ENCODE measurements at places on chromosomes 16 and 17.

DNA sequence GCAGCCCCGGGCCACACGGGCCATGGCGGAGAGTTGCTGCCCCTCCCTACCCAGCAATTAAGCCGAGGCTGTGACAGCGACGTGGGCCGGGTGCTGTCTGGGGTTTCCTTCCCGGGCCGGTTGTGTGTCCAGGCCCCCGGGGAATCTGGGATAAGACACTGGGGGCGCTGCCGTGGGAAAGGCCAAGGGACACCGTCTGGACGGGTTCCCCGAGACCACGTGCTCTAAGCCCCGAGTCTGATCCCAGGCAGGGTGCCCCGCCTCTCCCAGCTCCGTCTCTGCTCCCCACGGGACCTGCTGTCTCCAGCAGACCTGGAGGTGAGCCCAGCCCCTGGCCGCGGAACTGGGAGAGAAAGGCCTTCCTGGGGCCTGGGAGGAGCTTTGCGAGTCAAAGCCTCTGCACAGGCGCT, 92.2 kb downstream of the IRX3 start:
- no peak for DNase-seq

DNA sequence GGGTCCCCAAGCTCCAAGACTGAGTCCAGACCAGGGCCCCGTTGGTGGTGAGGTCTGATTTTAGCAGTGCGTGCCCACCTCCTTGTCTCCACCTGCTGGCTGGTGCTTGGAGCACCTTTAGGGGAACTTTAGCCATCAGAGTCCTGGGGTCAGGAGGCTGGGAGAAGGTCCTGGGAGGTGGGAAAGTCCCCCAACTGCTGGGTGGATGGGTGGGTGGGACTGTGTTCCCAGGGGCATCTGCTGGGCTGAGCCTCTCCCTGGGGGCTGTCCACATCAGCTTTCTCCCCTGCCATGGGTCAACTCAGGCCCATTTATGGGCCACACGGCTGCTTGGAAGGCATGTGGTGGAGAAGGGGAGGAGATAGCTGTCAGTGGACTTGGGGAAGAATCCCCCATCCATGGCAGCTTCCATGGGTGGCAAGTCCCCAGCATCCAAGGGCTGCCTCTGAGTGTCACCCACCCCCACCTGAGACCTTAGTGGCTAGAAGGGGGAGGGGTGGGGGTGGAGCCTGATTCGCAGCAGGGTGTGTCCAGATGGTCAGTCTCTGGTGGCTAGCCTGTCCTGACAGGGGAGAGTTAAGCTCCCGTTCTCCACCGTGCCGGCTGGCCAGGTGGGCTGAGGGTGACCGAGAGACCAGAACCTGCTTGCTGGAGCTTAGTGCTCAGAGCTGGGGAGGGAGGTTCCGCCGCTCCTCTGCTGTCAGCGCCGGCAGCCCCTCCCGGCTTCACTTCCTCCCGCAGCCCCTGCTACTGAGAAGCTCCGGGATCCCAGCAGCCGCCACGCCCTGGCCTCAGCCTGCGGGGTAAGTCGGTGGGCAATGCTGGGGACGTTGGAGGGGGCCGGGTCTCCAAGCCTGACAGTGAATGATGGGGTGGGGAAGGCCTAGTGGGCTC, at the start of gene TRPV2:
Gene TRPV2 (plus strand): TSS at position 541 of the 894 bp plus-strand sequence. CDS start 2,098 bp downstream, outside the sequence.
- peak; percentile 42 for DNase-seq

DNA sequence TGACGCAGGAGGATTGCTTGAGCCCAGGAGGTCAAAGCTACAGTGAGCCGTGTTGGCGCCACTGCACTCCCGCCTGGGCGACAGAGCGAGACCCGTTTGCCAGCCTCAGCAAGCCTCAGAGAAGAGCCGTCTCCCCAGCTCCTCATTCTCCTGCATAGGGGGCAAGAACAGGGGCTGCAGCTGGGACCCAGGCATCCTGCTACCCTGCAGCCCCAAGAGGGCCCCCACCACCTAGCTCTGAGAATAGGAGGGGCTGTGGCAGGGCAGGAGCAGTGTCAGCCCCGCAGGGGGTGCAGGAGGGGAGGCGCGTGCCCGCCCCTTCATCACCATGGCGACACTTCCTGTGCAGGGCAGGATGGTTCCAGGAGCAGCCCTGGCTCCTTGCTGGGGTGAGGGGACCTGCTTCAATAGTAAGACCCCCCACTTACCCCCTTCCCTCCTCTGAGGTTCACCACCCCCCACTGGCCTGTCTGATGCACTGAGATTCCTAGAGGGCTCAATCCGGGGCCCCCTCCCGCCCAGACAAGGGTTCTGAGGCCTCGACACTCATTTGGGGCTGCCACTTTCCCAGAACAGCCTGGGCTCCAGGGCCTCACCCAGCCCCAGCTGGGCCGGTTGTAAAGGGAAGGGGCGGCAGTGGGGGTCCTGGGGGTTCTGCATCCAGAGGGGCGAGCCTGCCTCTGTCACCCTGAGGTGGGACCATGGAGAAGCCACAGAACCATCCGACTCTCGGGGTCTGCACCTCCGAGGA, 20.2 kb downstream of the VASN start:
- DNase-seq, result no peak

DNA sequence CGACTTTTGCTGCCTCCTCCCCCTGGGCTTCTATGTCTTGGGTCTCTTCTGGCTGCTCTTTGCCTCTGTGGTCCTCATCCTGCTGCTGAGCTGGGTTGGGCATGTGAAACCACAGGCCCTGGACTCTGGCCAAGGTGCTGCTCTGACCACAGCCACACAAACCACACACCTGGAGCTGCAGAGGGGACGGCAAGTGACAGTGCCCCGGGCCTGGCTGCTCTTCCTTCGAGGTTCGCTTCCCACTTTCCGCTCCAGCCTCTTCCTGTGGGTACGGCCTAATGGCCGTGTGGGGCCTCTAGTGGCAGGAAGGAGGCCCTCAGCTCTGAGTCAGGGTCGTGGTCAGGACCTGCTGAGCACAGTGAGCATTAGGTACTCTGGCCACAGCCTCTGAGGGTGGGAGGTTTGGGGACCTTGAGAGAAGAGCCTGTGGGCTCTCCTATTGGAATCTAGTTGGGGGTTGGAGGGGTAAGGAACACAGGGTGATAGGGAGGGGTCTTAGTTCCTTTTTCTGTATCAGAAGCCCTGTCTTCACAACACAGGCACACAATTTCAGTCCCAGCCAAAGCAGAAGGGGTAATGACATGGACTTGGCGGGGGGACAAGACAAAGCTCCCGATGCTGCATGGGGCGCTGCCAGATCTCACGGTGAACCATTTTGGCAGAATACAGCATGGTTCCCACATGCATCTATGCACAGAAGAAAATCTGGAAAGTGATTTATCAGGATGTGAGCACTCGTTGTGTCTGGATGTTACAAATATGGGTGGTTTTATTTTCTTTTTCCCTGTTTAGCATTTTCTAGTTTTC, 2.3 kb downstream of the GP1BA start:
- DNase-seq, result no peak

- DNase-seq, result no peak
Observed at GRCh38 chr17:56292578-56292977, 139.3 kb downstream of the ANKFN1 start.

DNA sequence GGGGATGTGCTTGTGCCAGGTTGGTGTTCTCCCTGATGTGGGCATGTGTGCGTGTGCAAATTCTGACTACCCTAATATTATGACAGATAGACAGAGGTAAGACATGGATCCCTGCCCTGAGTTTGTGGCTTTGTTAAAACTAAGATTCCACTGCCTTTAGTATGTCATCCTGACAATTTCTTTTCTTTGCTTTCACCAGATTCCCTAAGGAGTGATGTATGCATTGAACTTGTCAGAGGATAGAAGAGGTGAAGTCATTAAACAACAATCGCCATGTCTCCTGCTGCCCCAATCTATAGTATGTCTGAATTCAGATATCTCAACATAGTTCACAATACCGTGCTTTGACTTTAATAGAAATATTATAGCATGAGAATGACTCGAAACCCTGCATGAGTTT, 137.1 kb upstream of the ELAC2 start:
- DNase-seq, result no peak

GRCh38 chr16:78484509-78485058, 385.1 kb downstream of the WWOX start:
- no peak for DNase-seq

- no peak for DNase-seq
Observed at GRCh38 chr16:64964126-64964540, 157.7 kb downstream of the CDH11 start.

DNA sequence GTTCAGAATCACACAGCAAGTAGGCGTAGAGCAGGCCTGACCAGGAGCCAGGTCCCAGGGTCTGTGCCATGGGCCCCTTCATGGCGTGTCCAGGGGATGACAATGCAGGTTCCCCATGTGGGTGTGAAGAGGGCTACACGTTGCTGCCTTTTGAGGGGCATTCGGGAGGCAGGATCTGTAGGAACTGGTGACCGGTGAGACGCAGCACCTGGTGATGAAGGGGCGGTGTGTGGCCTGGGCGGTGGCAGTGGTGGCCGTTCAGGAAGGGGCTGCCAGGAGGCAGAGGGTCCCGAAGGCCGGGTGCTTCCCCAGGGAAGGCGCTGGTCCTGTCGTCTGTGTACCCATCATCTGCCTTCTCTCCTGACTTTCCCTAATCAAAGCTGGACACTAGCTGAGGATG, 34.6 kb downstream of the ZNF750 start:
- no peak for DNase-seq

GRCh38 chr17:28008513-28008912, 34.0 kb upstream of the NLK start:
- no peak for DNase-seq

- DNase-seq, result no peak
Observed at GRCh38 chr16:84009282-84009681, 33.3 kb downstream of the SLC38A8 start.

GRCh38 chr17:57761887-57762286, 16.8 kb upstream of the CCDC182 start:
- no peak for DNase-seq
